ENCODE measurements at places on chromosomes 1 and 21.

- DNase-seq = no peak
These were observed 623 bp downstream of the RPL22 start for GRCh38 chr1:6198646-6199297.

- DNase-seq = no peak
These were observed 23.2 kb downstream of the ADORA1 start for GRCh38 chr1:203150511-203151297.

GRCh38 chr21:38742580-38743260 lies 63.0 kb upstream of the ETS2 start:
- no peak for DNase-seq

DNA sequence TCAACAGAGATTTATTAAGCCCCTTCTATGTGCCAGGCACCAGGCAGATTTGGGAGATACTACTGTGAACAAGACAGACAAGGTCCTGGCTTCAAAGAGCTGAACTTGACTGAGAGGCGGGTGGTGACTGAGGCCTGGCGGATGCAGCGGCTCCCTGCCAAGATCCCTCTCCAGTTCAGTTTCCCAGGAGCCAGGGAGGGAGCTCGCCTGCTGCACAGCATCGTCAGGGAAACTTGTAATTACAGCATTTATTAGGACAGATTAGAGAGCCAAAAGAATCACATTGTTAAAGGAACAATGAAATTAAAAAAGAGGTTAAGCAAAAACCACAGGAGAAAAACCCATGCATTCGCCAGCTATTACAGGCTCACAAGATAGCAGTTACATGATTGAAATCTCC lies 55.3 kb downstream of the ETS2 start:
- DNase-seq = no peak

- DNase-seq = no peak
These were observed 2.3 kb downstream of the EVA1C start for GRCh38 chr21:32414579-32415358.

DNA sequence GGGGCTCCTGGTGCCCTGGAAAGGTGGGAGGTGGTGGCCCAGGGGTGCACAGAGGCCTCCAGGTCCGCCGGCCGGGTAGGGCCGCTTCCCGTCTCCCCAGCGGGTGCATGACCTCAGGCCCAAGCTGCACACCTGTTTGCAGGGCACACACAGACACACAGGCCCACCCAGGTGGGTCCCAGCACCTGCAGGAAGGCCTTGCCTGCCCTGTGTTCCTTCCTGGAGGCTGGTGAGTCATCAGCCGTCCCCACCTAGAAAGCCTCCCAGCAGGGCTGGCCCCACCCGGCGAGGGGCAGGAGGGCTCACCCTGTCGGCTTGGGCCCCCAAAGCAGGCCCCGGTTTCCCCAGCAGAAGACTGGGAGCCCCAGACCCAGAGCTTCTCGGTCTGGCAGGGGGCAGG lies 23.6 kb upstream of the TTLL10 start:
- no peak for DNase-seq

- DNase-seq = no peak
These were observed 4.8 kb upstream of the RHCE start for GRCh38 chr1:25425098-25426085.

DNA sequence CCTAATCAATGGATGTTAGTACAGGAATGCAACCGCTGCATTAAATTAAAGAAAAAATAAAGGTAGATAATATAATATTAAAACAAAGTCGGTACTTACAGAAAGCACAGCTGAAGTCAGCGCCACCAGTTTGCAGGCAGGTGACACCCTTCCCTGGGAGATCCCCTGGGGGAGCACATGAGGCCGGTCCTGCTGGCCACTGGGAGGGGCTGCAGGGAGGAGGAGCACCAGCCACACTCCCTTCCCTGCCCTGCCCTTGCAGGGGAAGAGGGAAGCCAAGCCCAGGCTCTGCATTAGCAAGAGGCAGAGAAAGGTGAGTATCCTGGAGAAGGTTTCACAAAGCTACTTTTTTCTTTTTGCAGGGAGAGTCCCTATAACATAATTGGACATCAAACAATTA lies 507.0 kb downstream of the AJAP1 start:
- no peak for DNase-seq

DNA sequence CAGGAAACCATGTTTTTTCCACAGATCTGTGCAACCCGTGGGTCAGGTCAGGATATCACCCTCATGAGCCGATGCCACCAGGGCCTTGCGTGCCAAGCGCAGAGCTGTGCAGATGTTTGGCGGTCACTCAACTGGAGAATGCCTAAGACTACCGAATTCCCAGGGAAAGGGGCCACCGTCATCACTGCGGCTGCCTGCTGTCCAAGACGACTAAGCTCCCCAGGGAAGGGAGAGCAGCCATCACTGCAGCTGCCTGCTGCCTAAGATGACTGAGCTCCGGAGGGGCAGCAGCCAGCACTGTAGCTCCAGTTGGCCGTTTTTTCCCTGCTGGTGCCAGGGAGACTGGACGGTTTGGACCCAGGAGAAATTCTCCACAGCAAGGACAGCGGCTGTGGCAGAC lies 31.1 kb downstream of the AKT3 start:
- no peak for DNase-seq

DNA sequence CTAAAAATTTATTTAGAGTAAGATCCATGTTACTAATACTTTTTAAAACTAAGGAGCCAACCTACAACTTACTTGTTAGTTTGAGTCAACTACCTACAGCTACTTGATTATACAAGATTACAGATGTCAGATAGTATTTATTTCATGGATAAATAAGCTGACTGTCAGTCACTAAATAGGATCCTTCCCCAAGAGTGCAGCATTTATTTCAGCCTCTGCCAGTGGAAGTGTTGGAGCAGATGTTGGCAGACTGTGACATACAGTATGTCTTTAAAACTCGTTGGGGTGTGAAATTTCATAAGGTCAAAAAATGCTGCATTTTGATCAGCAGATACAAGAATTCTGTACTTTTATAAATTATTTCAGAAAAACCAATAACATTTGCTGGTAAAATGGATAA lies 156.2 kb downstream of the AKT3 start:
- no peak for DNase-seq

DNA sequence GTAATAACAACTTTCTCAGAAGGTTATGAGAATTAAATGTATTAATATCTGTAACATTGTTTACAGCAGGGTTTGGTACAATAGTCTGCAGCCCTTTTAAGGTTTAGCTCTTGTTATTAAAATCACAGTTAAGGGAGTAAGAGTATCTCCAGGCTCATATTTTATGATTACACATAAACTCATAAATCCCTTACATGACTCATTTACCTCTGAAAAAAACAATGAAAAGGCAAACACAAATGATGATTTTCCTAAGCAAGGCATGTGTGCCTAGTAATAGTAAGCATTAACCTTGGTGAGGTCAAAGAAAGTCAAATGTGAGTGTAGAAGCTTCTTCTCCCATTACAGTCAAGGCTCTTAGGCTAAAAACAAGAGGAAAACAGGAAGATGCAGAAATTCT lies 84.5 kb upstream of the ADGRL4 start:
- no peak for DNase-seq

DNA sequence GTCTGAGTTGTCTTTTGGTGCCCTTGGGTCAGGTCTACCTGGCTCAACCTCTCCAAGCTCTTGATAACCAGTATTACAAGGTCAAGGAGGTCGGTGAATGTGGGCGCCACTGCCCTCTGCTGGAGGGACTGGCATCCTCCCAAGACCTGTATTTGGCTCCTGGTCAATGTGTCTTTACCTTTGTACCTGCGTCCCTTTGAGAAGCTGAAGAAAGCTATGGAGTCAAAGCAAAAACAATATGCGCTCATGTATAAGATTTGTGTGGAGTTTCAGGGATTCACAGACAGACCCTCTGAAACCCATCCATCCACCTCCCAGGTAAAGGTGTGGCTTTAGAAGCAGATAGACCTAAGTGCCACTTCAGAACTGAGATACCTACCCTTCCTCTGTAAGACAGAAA lies 61.8 kb upstream of the NBL1 start:
- peak; percentile 33 for DNase-seq
